Chondrocyte (in vitro differentiated cells): ENCODE measurements at places on chromosomes 1 and 21. TPM values are rescaled to one million over a fixed set of nuclear protein-coding genes. Genes with fewer than 3 reads are reported as not detected.

GSTM1 gene
- total RNA-seq = 8.9 to 17.8 TPM (median 17.8 TPM) in 3 replicates

- no peaks in the 10 kb centered on the region for H3K27me3 ChIP-seq
- H3K4me3 ChIP-seq = no peak overlapping the region
- H3K27ac ChIP-seq = no peak overlapping the region
- peaks cover 17% of the 10 kb centered on the region for H3K4me1 ChIP-seq
- no peak for DNase-seq
- H3K36me3 ChIP-seq = no peaks in the 10 kb centered on the region
Observed at GRCh38 chr1:81296601-81297000, 504.1 kb upstream of the ADGRL2 start.

DNA sequence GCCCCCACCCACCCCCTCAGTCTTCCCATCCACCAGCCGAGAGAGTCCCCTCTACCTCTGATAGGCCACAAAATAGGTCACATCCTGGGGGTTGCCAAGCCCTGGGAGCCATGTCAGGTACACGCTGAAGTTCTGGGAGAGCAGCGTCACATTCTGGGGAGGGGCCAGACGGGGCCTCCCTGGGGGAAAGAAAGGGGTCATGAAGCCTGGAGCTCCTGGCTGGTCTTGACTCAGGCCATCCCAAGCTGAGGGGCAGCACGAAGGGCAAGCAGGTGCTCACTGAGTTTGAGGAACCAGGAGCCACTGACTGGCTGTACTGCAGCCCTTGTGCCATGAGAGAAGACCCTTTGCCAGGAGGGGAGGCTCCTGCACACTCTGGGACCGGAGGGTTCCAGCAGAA is 6.4 kb downstream of the IFNLR1 start:
- no peak overlapping the region for H3K4me3 ChIP-seq
- H3K4me1 ChIP-seq = no peaks in the 10 kb centered on the region

GRCh38 chr1:233614173-233614742 is 352 bp downstream of the KCNK1 start:
- H3K27me3 ChIP-seq = peaks cover 59% of the 10 kb centered on the region
- no peak overlapping the region for H3K27ac ChIP-seq
- H3K4me3 ChIP-seq = peak overlapping the region; percentile 72
- peaks cover 10% of the 10 kb centered on the region for H3K4me1 ChIP-seq

SLAMF9 gene
- total RNA-seq = not detected in 3 replicates

- no peak overlapping the region for H3K27ac ChIP-seq
- H3K36me3 ChIP-seq = no peaks in the 10 kb centered on the region
Observed at GRCh38 chr1:209929751-209930150, 8.3 kb upstream of the SYT14 start.

DNA sequence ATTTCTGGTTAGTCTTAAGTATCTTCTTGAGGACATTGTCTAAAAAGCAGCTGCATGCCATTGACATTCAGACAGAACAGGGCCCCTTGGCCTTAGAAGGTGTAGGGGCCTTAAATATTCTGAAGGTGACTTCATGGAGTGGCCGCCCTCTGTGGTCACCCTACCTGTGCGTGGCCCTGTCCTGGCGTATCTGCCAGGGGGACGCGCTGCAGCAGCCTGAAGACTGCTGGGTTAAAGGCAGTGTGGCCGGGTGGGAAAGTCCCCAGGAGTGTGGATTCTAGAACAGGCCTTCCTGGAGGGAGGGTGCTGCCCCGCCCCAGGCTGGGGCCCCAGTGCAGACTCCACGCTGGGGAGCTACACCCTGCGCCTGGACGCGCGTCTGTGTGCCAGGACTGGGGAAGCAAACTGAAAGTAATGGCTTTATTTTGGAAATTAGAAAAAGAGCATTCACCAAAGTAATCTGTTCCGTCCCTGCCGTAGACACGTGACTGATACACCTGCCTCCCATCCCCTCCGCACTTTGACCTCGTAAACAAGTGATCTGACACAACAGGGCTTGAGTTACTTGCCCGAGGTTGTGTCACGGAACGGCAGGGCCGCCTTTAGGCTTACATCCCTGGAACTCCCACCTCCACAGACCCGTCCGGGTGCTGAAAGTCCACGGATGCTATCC is 1.8 kb downstream of the AGPAT3 start:
- DNase-seq = peak; percentile 59
- peaks cover 16% of the 10 kb centered on the region for H3K4me1 ChIP-seq
- peaks cover 2% of the 10 kb centered on the region for H3K36me3 ChIP-seq
- H3K27me3 ChIP-seq = no peaks in the 10 kb centered on the region
- H3K27ac ChIP-seq = peak overlapping the region; percentile 85
- peak overlapping the region; percentile 72 for H3K4me3 ChIP-seq

- no peaks in the 10 kb centered on the region for H3K36me3 ChIP-seq
- peaks cover 75% of the 10 kb centered on the region for H3K4me1 ChIP-seq
- peak; percentile 98 for DNase-seq
- H3K27me3 ChIP-seq = no peaks in the 10 kb centered on the region
- H3K27ac ChIP-seq = peak within 1 kb of the TSS; percentile 93
Observed at GRCh38 chr1:145957443-145958319, at the start of gene LIX1L. Gene LIX1L (minus strand): TSS chr1:145958017. CDS start chr1:145957927, 90 bp downstream.

GRCh38 chr1:152110860-152111514 is 4.3 kb downstream of the TCHH start:
- H3K27me3 ChIP-seq = peaks cover 4% of the 10 kb centered on the region
- DNase-seq = no peak
- no peak overlapping the region for H3K4me3 ChIP-seq
- H3K27ac ChIP-seq = no peak overlapping the region
- peaks cover 5% of the 10 kb centered on the region for H3K36me3 ChIP-seq

- H3K27ac ChIP-seq = no peak overlapping the region
- no peak for DNase-seq
- H3K27me3 ChIP-seq = peaks cover 70% of the 10 kb centered on the region
- H3K4me1 ChIP-seq = peaks cover 27% of the 10 kb centered on the region
Observed at GRCh38 chr1:50416553-50417453, 6.4 kb downstream of the DMRTA2 start.

NBPF10 gene
- 4.5 to 4.7 TPM (median 4.6 TPM) in 3 replicates for total RNA-seq

- no peaks in the 10 kb centered on the region for H3K27me3 ChIP-seq
- peaks cover 26% of the 10 kb centered on the region for H3K4me1 ChIP-seq
- H3K36me3 ChIP-seq = peaks cover 45% of the 10 kb centered on the region
- H3K4me3 ChIP-seq = no peak overlapping the region
- no peak for DNase-seq
Observed at GRCh38 chr1:39006287-39006686, 15.2 kb downstream of the AKIRIN1 start.

- no peak overlapping the region for H3K4me3 ChIP-seq
- H3K36me3 ChIP-seq = no peaks in the 10 kb centered on the region
- no peak for DNase-seq
- peaks cover 12% of the 10 kb centered on the region for H3K27me3 ChIP-seq
Observed at GRCh38 chr1:175162955-175163354, 29.6 kb downstream of the KIAA0040 start.

GRCh38 chr1:5811419-5811818 is 180.8 kb downstream of the NPHP4 start:
- DNase-seq = peak; percentile 58
- H3K27ac ChIP-seq = no peak overlapping the region
- no peak overlapping the region for H3K4me3 ChIP-seq
- peaks cover 5% of the 10 kb centered on the region for H3K27me3 ChIP-seq

BEST4 gene
- total RNA-seq = 0.19 to 0.37 TPM (median 0.33 TPM) in 3 replicates

TMEM50B gene
- 26.8 to 31.0 TPM (median 28.7 TPM) in 3 replicates for total RNA-seq

- H3K4me3 ChIP-seq = no peak overlapping the region
- peaks cover 20% of the 10 kb centered on the region for H3K4me1 ChIP-seq
- H3K27me3 ChIP-seq = no peaks in the 10 kb centered on the region
- peak overlapping the region; percentile 13 for H3K27ac ChIP-seq
- no peak for DNase-seq
Observed at GRCh38 chr1:87956072-87956471, 627.4 kb downstream of the LMO4 start.

DNA sequence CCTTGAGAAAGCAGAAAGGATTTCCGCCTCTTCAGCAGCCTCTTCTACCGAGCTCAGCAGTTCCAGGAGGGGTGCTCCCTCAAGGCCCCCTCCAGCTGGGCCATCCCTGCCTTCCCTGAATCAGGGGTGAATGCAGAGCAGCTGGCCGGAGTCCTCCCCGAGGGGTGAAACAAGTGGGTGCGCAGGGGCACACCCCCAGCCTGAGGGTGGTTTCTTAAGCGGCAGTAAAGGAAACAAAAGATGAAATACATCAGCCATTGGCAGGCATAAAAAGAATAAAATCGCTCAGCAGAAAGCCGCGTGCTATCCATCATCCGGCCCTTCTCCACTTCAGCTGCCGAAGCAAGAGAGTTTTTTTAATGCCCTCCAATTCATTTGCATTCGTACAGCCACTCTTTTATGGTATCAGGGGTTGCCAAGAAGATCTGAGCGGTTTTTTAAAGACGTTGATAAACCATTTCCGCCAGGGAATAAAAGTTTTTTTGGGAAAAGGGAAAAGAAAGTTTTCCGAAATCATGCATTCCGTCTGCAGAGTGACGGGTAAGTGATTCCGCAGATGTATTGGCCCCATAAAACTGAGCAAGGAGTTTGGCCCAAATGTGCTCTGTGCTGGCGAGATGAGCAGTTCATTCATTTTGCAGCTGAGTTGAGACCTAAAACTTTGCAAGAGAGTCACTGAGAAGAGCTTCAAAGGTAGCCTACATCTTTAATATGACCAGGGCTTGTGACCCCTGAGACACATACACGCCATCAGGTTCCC is 73.7 kb upstream of the ZC3H12A start:
- H3K4me1 ChIP-seq = no peaks in the 10 kb centered on the region
- H3K27ac ChIP-seq = no peak overlapping the region
- no peak overlapping the region for H3K4me3 ChIP-seq
- no peak for DNase-seq

GRCh38 chr1:223834660-223835263 is 11.0 kb downstream of the TP53BP2 start:
- no peak for DNase-seq
- no peaks in the 10 kb centered on the region for H3K27me3 ChIP-seq
- no peaks in the 10 kb centered on the region for H3K36me3 ChIP-seq

DPH2 gene
- 22.2 to 27.3 TPM (median 22.4 TPM) in 3 replicates for total RNA-seq

- no peak for DNase-seq
- no peaks in the 10 kb centered on the region for H3K27me3 ChIP-seq
- H3K36me3 ChIP-seq = peaks cover 3% of the 10 kb centered on the region
- no peak overlapping the region for H3K4me3 ChIP-seq
- peaks cover 22% of the 10 kb centered on the region for H3K4me1 ChIP-seq
Observed at GRCh38 chr21:31135531-31136184, 97.4 kb upstream of the KRTAP19-8 start.

DNA sequence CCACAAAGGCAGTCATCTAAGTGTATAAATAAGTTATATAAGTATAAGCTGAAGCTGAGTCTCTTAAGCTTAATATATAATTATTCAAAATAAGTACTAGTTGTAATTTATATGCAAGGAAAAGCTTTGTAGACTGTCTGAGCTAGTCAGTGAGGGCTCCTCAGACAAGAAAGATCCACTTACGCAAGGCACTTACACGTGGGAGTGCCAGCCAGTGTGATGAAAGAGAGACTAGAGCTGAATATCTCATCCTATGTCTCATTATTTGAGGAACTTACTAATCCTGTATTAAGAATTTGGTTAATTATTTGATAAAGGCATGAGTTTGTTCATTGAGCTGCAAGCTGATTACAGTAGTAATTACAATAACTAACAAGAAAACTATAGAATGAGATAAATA is 146.9 kb downstream of the PDE4B start:
- DNase-seq = no peak
- H3K27me3 ChIP-seq = peaks cover 21% of the 10 kb centered on the region
- no peak overlapping the region for H3K27ac ChIP-seq
- no peak overlapping the region for H3K4me3 ChIP-seq
- no peaks in the 10 kb centered on the region for H3K36me3 ChIP-seq

VCAM1 gene
- total RNA-seq = 4.6 to 6.1 TPM (median 5.4 TPM) in 3 replicates

GRCh38 chr1:245788269-245788668 is 633.5 kb downstream of the KIF26B start:
- DNase-seq = no peak
- H3K36me3 ChIP-seq = no peaks in the 10 kb centered on the region
- peak overlapping the region; percentile 21 for H3K4me3 ChIP-seq
- peaks cover 48% of the 10 kb centered on the region for H3K4me1 ChIP-seq

- no peak overlapping the region for H3K4me3 ChIP-seq
- H3K27me3 ChIP-seq = peaks cover 13% of the 10 kb centered on the region
- no peak for DNase-seq
- no peak overlapping the region for H3K27ac ChIP-seq
- H3K4me1 ChIP-seq = peaks cover 34% of the 10 kb centered on the region
Observed at GRCh38 chr1:30815556-30815955, 58.0 kb upstream of the LAPTM5 start.

- H3K4me3 ChIP-seq = peak overlapping the region; percentile 61
- peaks cover under 1% of the 10 kb centered on the region for H3K36me3 ChIP-seq
- peaks cover 21% of the 10 kb centered on the region for H3K4me1 ChIP-seq
- no peak overlapping the region for H3K27ac ChIP-seq
- DNase-seq = no peak
Observed at GRCh38 chr21:46182548-46183336, 1.5 kb downstream of the SPATC1L start.

DNA sequence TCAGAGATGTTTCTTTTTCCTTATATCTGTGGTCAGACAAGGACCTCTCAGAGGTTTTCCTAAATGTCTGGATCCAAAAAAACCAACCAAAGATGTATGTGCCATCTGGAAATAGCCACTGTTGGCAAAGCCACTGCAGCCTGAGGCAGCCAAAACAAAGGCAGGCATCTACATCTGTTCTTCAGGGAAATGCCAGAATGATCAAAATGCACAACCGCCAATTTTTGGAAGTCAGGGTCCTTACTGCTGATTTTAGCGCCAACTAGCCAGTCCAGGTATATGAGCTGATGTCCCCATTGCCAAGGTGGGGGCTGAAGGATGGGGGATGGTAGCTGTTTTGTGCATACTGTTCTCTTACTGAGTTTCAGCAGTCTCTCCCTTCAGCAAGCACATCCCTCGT is 45.9 kb downstream of the SYT14 start:
- H3K27me3 ChIP-seq = peaks cover 43% of the 10 kb centered on the region
- no peak overlapping the region for H3K4me3 ChIP-seq
- no peak for DNase-seq
- H3K36me3 ChIP-seq = no peaks in the 10 kb centered on the region
- no peak overlapping the region for H3K27ac ChIP-seq

DNA sequence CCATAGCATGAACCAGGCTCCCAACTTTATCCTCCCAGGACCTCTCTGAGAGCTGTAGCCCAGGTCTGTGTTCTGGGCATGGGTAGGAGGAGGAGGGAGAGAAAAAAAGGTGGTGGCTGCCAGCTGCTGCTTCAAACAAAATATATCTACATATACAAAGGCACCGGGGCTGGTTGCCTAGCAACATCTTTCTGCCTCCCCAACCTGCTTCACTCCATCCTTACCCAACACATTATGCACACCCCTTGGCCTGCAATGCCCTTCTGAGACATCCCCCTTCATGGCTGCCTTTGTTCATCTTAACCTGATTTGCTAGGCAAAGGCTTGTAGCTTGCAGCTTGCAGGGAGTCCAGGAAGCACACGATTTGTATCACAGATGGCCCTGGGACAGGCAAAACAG is 27.2 kb upstream of the ATP1A1 start:
- no peak overlapping the region for H3K4me3 ChIP-seq
- no peak for DNase-seq
- H3K27ac ChIP-seq = no peak overlapping the region
- H3K36me3 ChIP-seq = no peaks in the 10 kb centered on the region
- H3K4me1 ChIP-seq = no peaks in the 10 kb centered on the region

DNA sequence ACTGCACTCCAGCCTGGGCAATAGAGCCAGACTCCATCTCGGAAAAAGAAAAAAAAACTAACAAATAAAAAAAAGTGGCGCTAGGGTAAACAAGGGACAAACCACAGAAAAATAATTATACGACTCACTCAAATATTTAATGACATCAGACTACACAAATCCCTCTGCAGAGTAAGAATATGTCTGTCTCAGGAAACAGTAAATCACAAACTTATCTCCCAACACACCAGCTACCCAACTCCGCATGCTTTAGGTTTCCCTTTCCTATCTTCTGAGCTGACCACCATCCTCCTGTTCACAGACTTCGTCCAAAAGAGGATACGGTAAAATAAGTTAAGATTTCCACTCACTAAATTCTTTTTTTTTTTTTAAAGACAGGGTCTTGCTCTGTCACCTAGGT is 16.2 kb downstream of the WDR47 start:
- no peak overlapping the region for H3K4me3 ChIP-seq
- H3K27me3 ChIP-seq = no peaks in the 10 kb centered on the region
- no peak for DNase-seq
- H3K36me3 ChIP-seq = peaks cover 3% of the 10 kb centered on the region
